ENCODE measurements at places on chromosomes 3 and 15.

DNA sequence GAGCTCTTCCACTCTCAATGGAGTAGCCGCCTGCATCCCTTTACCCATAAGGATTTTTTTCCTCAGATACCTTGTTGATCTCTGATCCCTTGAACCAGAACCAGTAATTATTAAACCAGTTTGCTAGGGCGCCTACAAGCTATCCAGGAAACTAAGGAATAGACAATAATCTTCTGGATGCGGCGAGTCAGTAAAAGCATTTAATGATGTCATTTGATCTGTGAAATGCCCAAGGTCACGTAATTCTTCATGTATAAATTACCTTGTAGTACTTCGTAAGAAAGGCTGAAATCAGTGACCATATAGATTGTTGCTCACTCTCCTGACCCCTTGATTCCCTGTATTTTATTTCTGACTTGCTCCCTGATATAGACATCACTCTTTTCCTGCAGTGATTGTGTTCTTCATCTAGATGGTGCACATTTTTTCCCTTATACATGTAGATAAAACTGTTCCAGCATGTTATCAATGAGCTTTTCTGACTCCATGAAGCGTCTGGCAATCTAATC is 548.6 kb upstream of the NAALADL2 start:
- DNase-seq, result no peak

DNA sequence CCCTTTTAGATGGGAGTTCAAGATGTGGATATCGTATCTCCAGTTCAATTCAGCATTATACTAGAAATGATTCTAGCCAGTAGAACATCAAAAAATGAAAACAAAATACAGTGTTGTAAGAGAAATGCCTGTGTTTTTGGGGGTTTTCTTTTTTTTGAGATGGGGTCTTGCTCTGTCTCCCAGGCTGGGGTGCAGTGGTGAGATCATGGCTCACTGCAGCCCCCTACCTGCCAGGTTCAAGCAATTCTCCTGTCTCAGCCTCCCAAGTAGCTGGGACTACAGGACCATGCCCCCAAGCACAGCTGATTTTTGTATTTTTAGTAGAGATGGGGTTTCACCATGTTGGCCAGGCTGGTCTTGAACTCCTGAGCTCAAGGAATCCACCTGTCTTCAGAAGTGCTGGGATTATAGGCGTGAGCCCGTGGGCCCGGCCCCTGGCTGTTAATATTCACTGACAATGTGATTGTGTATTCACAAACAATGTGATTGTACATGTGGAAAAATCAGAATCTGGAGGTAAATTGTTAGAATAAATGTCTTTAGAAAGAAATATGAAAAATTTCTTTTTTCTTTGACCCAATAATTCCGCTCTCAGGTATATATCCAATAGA is 59.0 kb downstream of the ARIH1 start:
- DNase-seq, result no peak

GRCh38 chr15:73751899-73752805 is 999 bp downstream of the INSYN1 start:
- DNase-seq, result peak; percentile 49

DNA sequence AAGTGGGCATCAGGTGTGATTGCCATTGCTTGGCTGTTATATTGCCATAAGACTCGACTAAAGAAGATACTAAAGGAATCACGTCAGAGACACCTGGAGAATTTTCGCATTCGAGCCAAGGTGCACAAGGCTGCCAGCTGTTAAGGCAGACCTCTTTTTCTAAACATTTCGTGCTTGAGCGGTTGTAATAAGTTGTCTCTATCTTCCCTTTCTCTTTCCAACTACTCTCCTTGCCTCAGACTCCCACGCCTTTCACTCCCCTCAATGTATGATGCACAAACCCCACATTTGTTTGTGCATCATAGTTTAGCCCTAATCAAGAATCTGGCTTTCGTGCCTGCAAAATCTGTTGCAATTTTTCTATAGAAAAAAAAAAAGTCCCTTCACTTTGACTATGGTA is 118.0 kb downstream of the IQCH start:
- no peak for DNase-seq

GRCh38 chr3:115254492-115255196 is 107.6 kb upstream of the ZBTB20 start:
- DNase-seq, result no peak

GRCh38 chr15:36688310-36689011 is 109.0 kb downstream of the CDIN1 start:
- peak; percentile 6 for DNase-seq

GRCh38 chr15:84734794-84735479 is 13.5 kb upstream of the ZNF592 start:
- DNase-seq, result no peak

- peak; percentile 56 for DNase-seq
These were observed at the start of gene COL7A1 for GRCh38 chr3:48595075-48595525. Gene COL7A1, minus strand, starts transcription at chr3:48595329. Its CDS starts 170 bp downstream, at chr3:48595159.

- no peak for DNase-seq
These were observed 380.6 kb downstream of the LSAMP start for GRCh38 chr3:116064646-116065045.

DNA sequence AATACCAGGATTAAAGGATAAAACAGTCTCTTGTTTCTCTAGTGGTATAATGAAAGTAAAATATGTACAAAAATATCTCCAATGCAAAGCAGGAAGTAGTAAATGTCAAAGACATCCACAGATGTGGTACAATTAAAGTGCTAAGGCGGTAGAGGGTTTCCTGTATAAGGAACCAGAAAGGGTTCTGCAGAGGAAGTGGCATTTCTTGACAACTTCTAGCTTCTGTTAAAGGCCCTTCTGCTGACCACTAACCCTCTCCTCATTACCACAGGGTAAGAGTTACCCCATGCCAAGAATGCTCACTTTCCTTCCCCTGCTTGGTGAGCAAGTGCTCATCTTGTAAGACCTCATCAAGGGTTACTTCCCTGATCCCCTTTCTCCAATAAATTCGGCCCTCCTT is 883.6 kb upstream of the NR2F2 start:
- no peak for DNase-seq

DNA sequence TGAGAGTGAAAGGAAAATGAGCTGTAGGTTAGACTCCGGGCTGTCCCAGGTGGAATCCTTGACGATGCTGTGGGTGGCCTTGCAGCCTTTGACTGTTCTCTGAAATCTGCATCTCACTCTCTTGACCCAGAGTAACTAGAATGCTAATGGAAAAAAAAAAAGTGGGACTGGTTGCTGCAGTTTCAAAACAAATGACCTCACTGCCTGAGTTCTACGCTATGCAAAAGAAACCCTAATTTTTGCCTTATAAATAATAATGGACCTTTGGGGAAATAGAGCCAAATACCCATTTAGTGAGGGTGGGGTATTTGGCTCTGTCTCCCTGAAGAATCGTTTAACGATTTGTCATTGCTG is 309.7 kb upstream of the C2CD4B start:
- DNase-seq, result peak; percentile 35

DNA sequence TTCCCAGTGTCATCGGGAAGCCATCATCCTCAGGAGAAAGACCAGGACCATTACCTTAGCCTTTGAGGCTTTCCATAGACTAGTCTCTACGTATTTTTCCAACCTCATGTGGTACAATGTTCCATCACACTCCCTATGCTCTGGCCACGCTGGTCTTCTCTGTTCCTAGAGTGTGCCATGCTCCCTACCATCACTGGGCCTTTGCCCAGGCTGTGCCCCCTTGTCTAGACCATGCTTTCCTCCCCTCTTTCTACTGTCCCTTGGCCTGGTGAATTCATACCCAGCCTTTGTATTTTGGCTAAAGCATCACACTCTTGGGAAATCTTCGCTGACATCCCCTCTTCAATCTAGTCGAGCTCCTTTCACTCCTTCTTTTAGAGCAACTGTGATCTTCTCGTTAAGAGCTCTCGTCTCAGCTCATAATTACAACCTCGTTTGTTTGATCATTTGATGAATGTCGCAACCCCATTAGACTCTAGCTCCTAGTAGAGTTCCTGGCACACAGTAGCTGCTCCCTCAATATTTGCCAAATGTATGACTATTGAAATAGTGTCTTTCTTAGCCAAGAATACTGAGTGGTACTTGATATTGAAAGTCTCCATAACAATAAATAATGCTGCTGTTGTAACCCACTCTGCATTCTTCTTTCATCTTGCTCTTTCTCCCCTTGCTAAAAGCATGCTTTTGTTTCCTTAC is 100.2 kb upstream of the FAM3D start:
- DNase-seq, result no peak

- DNase-seq, result peak; percentile 64
These were observed 20.4 kb downstream of the ISG20 start for GRCh38 chr15:88658972-88659931.

DNA sequence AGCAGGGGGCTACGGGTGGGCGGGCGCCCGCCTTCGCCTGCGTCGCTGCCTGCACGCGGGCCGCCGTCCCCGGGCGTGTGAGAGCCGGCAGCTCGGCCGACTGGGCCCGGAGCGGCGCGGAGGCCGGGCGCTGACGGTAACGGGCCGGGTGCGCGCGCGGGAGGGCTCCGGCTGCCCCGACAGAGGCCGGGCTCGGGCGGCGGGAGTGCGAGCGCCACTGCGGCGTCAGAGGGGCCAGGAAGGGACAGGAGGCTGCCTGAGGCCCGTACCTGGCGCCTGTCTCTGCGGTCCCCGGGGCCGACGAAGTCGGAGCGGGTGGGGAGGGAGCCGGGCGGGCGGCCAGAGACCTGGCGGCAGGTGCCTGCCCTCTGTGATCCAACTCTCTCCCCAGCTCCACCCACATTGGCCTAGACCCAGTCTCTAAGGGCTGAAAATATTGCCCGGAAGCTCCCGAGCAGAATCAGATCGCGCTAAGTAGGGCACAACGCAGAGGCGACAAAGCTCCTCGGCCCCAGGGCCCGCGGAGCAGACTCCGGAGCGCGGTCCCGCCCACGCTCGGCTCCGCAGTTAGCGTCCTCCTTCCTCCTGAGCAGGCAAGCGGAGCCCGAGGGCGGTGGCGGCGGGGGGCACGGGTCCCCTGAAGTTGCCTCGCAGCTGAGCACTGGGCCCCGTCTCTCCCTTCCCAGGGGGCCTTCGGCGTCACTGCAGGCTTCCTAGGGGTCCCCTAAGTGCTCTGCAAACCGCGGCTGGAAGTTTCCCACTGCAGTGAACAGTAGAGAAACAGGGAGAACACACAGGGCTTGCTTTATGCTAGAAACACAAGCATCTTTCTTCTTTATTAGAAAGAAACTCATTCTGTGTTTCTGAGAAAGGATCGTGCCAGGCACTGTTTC is at the start of gene MAN2A2:
Gene MAN2A2, plus strand, starts transcription at position 463 of the 893 bp plus-strand sequence. CDS start 906 bp downstream, outside the sequence.
- peak; percentile 82 for DNase-seq

DNA sequence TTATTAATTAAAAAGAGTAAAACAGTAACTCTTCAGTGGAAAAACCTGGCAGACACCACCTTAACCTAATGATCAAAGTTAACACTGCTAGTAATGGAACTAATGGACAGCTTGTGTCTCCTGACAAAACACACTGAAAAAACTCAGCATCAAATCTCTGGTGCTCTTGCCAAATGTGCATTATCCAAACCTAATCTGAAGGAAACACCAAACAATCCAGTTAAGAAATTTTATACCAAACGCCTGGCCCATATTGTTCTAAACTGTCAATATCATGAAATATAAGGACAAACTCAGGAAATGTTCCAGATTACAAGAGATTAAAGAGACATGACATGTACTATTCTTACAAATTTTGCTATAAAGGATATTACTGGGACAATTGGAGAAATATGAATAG is 10.4 kb downstream of the RSL24D1 start:
- no peak for DNase-seq

DNA sequence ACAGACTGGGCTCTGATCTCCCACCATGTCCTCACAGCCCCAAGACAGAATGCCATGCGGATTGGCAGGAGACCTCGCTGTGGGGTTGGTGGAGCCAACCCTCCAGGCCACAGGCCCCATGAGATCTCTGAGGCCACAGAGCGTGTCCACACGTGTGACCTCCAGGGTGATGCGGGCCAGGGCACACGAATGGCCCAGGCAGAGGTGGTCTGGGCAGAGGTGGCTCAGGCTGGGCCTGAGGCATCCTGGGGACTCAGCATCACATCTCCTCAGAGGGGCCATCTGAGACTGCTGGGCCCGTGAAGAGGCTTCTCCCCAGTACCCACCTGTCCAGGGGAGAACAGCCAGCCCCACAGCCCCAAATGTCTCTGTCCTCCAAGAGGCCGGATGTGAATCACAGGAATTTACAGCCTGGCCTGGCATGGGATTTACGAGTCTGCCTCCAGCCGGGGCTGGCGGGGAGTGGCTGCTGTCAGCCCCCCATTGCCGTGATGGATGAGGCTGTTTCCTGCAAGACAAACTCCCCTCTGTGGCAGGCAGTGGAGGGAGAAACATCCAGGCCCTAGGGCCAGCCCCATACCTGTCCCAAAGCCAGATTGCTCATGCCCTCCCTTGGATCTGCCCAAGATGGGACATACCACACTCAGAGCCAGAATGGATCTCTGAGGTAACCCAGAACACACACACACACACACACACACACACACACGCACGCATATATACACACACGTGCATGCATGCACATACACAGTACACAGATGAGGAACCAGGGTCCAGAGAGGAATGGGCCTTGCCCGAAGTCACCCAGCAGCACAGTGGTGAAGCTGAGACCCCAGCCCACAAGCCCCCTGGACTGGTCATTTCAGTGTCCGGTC is 208.3 kb downstream of the TBC1D2B start:
- DNase-seq, result no peak

GRCh38 chr15:42691770-42692169 is 45.2 kb downstream of the CDAN1 start:
- DNase-seq, result no peak

DNA sequence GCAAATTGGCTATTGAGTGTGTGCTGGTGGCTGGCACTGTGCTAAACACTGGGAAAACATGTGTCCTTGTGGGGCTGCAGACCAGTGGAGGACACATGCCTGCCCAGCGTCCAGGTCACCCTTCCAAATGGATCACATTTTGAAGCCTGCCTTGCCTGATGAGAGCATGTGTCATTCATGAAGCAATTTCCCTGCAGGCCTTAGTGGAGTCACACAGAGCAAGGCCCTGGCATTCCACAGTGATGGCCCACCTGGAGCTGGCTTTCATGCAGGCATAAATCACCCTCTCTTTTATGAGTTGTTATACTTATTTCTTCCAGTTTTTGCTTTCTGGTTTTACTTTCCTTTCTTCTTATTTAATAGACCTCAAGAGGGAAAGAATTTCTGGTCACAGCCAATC is 219.5 kb downstream of the EPHB1 start:
- DNase-seq, result no peak

GRCh38 chr3:39725321-39725720 is 84.1 kb upstream of the MYRIP start:
- DNase-seq, result no peak

GRCh38 chr15:88467935-88468528 is 524 bp downstream of the MRPS11 start:
- DNase-seq, result no peak

DNA sequence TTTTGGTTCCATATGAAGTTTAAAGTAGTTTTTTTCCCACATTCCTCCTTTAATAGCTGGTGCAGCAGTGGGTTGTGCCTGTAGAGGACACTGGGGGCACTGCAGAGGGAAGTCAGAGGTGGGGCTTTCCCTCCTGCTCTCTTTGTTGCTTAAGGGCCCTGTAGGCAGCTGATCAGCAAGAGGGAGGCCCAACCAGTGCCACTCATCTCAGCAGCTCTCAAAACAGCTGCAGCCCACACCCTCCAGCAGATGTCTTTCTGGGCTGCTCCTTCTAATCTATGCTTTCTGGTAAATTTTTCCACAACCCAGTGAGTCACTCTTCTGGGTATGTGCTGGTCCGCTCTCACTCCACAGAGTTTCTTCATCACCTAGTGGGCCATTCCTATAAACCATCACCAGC is 263.8 kb downstream of the FEZF2 start:
- peak; percentile 85 for DNase-seq

- DNase-seq, result peak; percentile 86
These were observed 96.1 kb upstream of the CHD2 start for GRCh38 chr15:92803852-92804609.

- peak; percentile 46 for DNase-seq
These were observed 21.2 kb upstream of the CRBN start for GRCh38 chr3:3200632-3201212.

- DNase-seq, result no peak
These were observed 490.7 kb downstream of the RBMS3 start for GRCh38 chr3:29771602-29772001.
